ENCODE measurements at places on chromosomes 12 and 14. TPM values are rescaled to one million over a fixed set of nuclear protein-coding genes. Genes with fewer than 3 reads are reported as not detected.
A peak's percentile ranks its signal among the peaks of the same experiment; 100 is the strongest.

The SLC6A15 gene
- total RNA-seq = 0.30 TPM

DNA sequence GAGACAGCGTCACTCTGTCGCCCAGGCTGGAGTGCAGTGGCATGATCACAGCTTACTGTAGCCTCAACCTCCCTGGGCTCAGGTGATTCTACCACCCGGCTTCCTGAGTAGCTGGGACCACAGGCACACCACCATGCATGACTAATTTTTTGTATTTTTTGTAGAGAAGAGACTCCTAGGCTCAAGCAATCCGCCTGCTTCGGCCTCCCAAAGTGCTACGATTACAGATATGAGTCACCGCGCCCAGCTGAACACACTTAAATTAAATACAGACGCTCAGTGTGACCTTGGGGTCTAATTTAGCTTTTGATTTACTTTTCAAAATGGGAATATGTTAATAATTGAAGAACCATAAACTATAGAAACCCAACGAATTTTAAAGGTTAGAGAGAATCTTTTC lies 77.2 kb downstream of the C2CD5 start:
- H3K36me3 ChIP-seq = no peaks in the 10 kb centered on the region
- no peaks in the 10 kb centered on the region for H3K4me1 ChIP-seq
- H3K4me3 ChIP-seq = no peak overlapping the region
- no peaks in the 10 kb centered on the region for H3K27me3 ChIP-seq
- H3K27ac ChIP-seq = no peak overlapping the region
- no peak for DNase-seq

- no peaks in the 10 kb centered on the region for H3K36me3 ChIP-seq
- DNase-seq = no peak
- no peaks in the 10 kb centered on the region for H3K27me3 ChIP-seq
These were observed 471.7 kb upstream of the STXBP6 start for GRCh38 chr14:25521616-25522015.

GRCh38 chr12:129063600-129063999 lies 210.3 kb downstream of the GLT1D1 start:
- no peak overlapping the region for H3K4me3 ChIP-seq
- H3K4me1 ChIP-seq = no peaks in the 10 kb centered on the region
- DNase-seq = no peak
- no peaks in the 10 kb centered on the region for H3K27me3 ChIP-seq
- no peak overlapping the region for H3K27ac ChIP-seq
- H3K36me3 ChIP-seq = no peaks in the 10 kb centered on the region

The SSPN gene
- 3.5 TPM for total RNA-seq

DNA sequence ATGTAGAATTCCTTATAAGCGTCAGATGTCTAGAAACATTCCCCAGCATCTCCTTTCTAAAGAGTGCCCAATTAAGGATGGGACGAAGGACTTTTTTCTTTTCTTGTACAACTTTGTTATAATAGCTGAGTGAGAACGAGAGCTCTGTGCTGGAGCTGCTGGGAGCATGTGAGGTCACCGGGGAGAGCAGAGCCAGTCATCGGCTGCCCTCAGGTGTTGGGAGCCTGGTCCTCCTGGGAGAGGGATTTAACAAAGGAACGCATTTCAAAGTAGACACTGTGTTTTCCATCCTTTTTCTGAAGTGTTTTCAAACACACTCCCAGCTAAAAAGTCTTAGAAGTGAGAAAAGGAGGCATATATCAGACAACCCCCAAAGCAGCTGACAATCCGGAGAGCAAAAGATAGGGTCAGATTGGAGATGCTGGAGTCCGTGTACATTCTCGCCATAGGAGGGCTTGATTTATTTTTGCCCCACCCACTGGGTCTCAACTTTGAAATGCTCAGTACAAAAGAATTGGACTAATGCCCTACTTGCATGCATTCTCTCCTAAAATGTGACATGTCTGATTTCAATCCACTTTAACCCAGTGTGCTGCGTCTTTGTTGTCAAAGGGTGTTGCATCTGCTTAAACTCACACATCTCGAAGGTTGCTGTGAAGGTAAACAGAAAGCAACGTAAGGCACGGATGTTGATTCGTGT lies 50.8 kb upstream of the PIWIL1 start:
- no peak overlapping the region for H3K4me3 ChIP-seq
- no peaks in the 10 kb centered on the region for H3K36me3 ChIP-seq
- H3K4me1 ChIP-seq = no peaks in the 10 kb centered on the region
- no peak overlapping the region for H3K27ac ChIP-seq

GRCh38 chr14:101591582-101591981 lies 30.3 kb downstream of the DIO3 start:
- H3K36me3 ChIP-seq = no peaks in the 10 kb centered on the region
- H3K4me1 ChIP-seq = peaks cover 8% of the 10 kb centered on the region
- DNase-seq = no peak
- H3K27ac ChIP-seq = no peak overlapping the region
- H3K4me3 ChIP-seq = no peak overlapping the region

- peak overlapping the region; percentile 74 for H3K4me3 ChIP-seq
- H3K36me3 ChIP-seq = no peaks in the 10 kb centered on the region
- no peaks in the 10 kb centered on the region for H3K27me3 ChIP-seq
- DNase-seq = peak; percentile 61
- peaks cover 42% of the 10 kb centered on the region for H3K4me1 ChIP-seq
These were observed 67.2 kb upstream of the PTGR2 start for GRCh38 chr14:73784181-73784987.

DNA sequence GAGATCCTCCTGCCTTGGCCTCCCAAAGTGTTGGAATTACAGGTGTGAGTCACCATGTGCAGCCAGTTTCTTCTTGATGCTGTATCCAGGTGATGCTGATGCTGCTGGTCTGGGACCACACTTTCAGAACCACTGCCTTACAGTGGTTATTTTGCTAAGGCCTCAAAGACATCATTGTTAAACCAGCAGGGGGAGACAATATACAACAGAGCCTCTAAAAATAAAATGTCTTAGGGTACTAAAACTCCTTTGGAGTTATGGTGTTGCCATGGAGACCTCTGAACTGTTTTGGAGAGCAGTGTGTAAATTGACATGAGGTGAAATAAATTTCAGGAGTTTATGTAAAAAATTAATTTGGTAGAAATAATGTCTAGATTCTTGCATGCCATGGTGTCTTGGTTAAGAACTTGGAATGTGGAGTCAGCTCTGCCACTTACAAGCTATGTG lies 1.1 kb upstream of the ARG2 start:
- no peaks in the 10 kb centered on the region for H3K36me3 ChIP-seq
- no peak for DNase-seq
- H3K4me1 ChIP-seq = peaks cover 22% of the 10 kb centered on the region
- no peak overlapping the region for H3K4me3 ChIP-seq
- H3K27ac ChIP-seq = peak overlapping the region; percentile 84

GRCh38 chr12:126636821-126637220 lies 1571.6 kb downstream of the AACS start:
- H3K27ac ChIP-seq = no peak overlapping the region
- H3K36me3 ChIP-seq = no peaks in the 10 kb centered on the region
- DNase-seq = no peak

The COA8 gene
- 37.0 TPM for total RNA-seq

- no peaks in the 10 kb centered on the region for H3K36me3 ChIP-seq
- no peaks in the 10 kb centered on the region for H3K27me3 ChIP-seq
- no peak for DNase-seq
- no peak overlapping the region for H3K27ac ChIP-seq
These were observed 50.3 kb upstream of the PCED1B start for GRCh38 chr12:47028981-47029708.

The ACVRL1 gene
- 195 TPM for total RNA-seq

The KRT6C gene
- total RNA-seq = not detected

DNA sequence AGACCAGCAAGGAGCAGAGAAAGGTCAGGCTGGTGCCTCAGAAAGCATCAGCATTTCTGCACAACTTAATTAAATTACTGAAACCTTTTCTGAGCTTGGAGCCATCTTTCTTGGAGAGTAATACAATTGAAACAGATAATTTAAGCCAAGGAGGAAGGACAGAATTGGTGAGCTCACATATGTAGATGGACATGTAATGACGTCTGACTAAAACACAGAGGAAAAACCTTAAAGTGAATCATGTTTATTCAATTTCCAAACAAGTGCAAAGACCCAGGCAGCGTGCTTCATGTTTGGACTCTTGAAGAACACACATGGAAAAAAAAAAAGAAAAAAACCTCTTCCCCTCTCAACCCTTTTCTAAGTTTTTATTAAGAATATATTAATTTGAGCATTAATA lies 19.0 kb downstream of the SUSD6 start:
- no peak for DNase-seq
- H3K4me3 ChIP-seq = no peak overlapping the region
- peaks cover 80% of the 10 kb centered on the region for H3K4me1 ChIP-seq
- no peaks in the 10 kb centered on the region for H3K27me3 ChIP-seq
- no peak overlapping the region for H3K27ac ChIP-seq
- no peaks in the 10 kb centered on the region for H3K36me3 ChIP-seq

The TMEM120B gene
- total RNA-seq = 23.0 TPM

The CGRRF1 gene
- 19.6 TPM for total RNA-seq

The ZNF410 gene
- 44.5 TPM for total RNA-seq

DNA sequence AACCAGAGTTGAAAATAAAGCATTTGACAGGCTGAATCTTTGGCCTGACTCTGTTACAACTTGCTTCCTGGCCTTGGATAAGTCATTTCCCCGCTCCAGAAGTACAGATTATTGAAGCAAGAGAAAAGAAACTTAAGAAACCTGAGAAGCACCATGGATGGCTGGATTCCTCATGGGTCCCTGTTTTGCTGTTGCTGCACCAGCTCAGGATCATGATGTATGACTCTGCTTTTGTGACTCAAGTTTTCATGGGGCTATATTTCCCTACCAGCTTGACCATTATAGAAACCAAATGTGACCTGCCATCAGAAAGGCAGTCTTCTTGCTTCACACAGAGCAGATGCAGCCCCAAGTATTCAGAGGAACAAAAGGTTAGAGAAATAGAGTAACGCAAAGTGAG lies 921.8 kb downstream of the BCL11B start:
- no peaks in the 10 kb centered on the region for H3K36me3 ChIP-seq
- no peak overlapping the region for H3K27ac ChIP-seq
- DNase-seq = no peak
- H3K4me1 ChIP-seq = no peaks in the 10 kb centered on the region

DNA sequence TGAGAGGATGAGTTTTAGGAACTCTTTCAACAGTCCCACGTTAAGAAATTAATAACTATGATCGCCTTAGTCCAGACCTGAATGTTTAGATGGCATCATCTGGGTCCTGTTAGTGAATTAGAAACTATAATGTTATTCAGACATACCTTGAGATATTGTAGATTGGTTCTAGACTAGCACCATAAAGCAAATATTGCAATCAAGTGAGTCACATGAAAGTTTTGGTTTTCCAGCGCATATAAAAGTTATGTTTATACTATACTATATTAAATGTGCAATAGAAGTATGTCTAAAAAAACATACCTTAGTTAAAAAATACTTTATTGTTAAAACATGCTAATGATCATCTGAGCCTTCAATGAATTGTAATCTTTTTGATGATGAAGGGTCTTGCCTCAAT lies 106.6 kb upstream of the ATP2B1 start:
- H3K27me3 ChIP-seq = no peaks in the 10 kb centered on the region
- no peak overlapping the region for H3K4me3 ChIP-seq
- H3K4me1 ChIP-seq = no peaks in the 10 kb centered on the region

- no peak overlapping the region for H3K4me3 ChIP-seq
- H3K27ac ChIP-seq = peak overlapping the region; percentile 79
- peaks cover 5% of the 10 kb centered on the region for H3K4me1 ChIP-seq
- H3K36me3 ChIP-seq = no peaks in the 10 kb centered on the region
- H3K27me3 ChIP-seq = no peaks in the 10 kb centered on the region
- no peak for DNase-seq
These were observed 380.1 kb downstream of the RAD51B start for GRCh38 chr14:68199554-68200151.

The PELI2 gene
- total RNA-seq = 21.6 TPM

The IAPP gene
- not detected for total RNA-seq

DNA sequence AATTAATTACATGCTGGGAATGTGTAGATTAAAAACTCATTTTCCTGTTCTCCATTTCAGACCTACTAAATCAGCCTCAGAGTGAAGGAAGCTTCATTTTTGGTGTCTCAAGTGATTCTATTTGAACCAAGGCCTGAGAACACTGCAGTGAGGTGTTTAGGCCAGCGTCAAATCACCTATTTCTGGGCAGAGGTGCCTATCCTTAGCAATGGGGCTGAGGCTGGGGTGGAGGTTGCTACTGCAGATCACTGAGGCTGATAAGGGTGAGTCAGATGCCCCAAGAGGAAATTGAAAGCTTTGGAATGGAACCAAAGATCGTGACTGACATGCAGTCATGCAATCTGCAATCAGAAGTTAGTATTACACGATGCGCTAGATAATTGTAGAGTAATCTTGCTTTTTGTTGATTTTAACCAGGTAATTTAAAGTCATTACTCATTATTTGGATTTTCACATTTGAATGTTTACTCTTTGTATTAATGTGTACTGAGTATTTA lies 4.4 kb downstream of the TXNRD1 start:
- H3K36me3 ChIP-seq = no peaks in the 10 kb centered on the region
- peaks cover 29% of the 10 kb centered on the region for H3K4me1 ChIP-seq
- no peak overlapping the region for H3K4me3 ChIP-seq
- H3K27me3 ChIP-seq = no peaks in the 10 kb centered on the region
- H3K27ac ChIP-seq = peak overlapping the region; percentile 84

The HPD gene
- not detected for total RNA-seq

The NR1H4 gene
- total RNA-seq = not detected

- H3K4me3 ChIP-seq = no peak overlapping the region
- DNase-seq = no peak
- H3K4me1 ChIP-seq = no peaks in the 10 kb centered on the region
- no peak overlapping the region for H3K27ac ChIP-seq
- H3K27me3 ChIP-seq = no peaks in the 10 kb centered on the region
- no peaks in the 10 kb centered on the region for H3K36me3 ChIP-seq
These were observed 161.7 kb downstream of the ANO2 start for GRCh38 chr12:5783289-5783920.

- H3K36me3 ChIP-seq = no peaks in the 10 kb centered on the region
- H3K27me3 ChIP-seq = no peaks in the 10 kb centered on the region
- H3K4me1 ChIP-seq = no peaks in the 10 kb centered on the region
These were observed 350.8 kb upstream of the STXBP6 start for GRCh38 chr14:25400607-25401206.

DNA sequence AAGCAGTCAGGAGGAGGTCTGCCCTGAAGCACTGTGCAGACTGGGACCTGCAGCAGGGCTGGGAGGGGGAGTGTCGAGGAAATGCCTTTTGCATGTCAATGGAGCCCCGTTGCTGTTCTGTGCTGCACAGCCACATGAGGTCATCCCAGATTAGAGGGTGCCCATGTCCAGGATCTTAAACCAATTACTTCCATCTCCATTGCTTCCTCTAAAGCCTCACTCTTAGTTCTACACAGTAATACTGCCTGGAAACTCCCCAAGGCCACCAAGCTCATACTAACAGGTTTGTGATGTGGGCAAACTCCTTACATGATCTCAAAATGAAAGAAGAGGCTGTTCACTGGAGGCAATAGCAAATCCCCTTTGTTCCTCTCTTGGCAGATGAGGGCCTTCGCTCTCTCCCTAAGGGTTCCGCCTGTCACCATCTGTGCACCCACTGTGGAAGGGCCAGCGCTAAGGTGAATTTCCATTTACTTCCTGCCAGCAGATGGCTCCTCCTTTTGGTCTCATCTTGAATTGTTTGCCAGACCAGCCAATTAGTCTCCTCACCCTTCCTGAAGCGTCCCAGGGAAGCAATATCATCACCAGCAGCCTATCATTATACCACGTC lies 35.4 kb upstream of the LTA4H start:
- peaks cover 14% of the 10 kb centered on the region for H3K4me1 ChIP-seq
- no peak for DNase-seq
- H3K4me3 ChIP-seq = no peak overlapping the region
- H3K27ac ChIP-seq = no peak overlapping the region
- H3K27me3 ChIP-seq = no peaks in the 10 kb centered on the region

GRCh38 chr12:49432616-49433015 lies 65.4 kb downstream of the SPATS2 start:
- no peaks in the 10 kb centered on the region for H3K27me3 ChIP-seq
- no peaks in the 10 kb centered on the region for H3K4me1 ChIP-seq
- DNase-seq = no peak

The KRT73 gene
- total RNA-seq = 0.15 TPM

All from upper lobe of left lung (tissue), 6 donors.